ENCODE measurements at places on chromosomes 13 and 19.

DNA sequence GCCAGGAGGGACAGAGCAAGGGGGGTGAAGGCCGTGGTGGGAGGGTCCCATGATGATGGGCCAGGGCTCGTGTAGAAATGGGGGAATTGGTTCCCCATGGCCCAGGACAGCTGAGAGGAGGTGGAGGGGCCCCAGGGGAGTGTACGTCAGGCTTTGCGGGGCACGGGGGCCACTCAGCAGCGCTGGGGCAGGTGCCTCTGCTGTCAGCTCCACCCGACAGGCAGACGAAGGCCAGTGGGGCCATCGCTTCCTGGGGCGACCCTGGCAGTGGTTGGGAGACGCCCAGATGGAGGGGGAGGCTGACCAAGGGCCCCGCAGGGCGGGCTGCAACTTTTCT, 1.9 kb upstream of the TEKTIP1 start:
- no peak for DNase-seq

GRCh38 chr13:73335210-73335609, 276.4 kb downstream of the KLF5 start:
- DNase-seq: no peak

GRCh38 chr13:91368676-91369440, 21.4 kb downstream of the MIR17HG start:
- no peak for DNase-seq

DNA sequence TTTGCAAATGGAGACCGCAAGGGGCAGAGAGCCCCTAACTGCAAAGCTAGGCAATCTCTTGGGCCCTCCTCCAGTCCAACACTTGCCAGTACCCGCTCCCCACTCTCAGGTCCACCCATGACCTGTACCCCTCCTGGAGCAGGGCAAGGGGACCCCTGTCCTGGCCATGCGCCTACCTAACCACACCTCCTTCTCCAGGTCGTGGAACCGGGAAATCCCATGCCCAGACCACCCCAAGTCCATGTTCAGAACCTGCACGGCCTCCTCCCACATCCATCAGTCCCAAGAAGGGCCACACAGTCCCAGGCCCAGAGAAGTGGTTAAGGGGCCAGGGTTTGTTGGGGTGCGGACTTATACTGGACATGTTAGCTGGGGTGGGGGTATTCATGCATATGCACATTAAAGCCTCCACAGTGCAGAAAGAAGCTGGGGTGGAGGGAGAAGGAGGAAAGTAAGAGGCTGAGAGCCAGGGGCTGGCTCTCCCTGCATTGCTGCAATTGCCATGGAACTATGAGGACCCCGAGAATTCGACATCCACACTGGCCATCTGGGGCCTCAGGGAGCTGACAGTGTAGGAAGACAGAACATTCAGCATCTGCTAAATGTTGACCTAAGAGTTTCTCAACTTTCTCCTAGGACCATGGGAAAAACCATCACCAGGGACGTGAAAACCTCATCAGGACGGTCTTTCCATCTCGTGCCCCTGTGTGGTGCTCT, 39.0 kb downstream of the HSPH1 start:
- DNase-seq: no peak

DNA sequence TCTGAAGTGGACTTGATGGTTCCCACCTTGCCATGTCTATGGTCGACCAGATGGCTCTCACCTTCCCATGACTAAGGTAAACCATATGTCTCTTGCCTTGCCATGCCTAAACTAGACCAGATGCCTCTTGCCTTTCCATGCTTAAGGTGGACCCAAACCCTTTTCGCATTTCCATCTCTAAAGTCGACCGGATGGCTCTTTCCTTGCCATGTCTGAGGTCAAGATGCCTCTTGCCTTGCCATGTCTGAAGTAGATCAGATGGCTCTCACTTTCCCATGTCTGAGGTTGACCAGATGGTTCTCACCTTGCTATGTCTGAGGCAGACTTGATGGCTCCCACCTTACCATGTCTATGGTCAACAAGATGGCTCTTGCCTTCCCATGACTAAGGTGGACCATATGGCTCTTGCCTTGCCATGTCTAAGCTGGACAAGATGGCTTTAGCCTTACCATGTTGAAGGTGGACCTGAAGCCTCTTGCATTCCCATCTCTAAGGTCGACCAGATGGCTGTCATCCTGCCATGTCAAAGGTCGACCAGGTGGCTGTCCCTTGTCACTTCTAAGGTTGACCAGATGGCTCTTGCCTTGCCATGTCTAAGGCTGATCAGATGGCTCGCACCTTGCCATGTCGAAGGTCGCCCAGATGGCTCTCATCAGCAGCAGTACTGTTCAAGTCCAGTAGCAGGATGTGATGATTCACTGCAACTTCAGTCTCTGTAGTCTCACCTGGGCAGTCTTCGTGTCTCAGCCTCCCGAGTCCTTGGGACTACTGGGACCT, 1439.4 kb downstream of the UQCRFS1 start:
- no peak for DNase-seq

DNA sequence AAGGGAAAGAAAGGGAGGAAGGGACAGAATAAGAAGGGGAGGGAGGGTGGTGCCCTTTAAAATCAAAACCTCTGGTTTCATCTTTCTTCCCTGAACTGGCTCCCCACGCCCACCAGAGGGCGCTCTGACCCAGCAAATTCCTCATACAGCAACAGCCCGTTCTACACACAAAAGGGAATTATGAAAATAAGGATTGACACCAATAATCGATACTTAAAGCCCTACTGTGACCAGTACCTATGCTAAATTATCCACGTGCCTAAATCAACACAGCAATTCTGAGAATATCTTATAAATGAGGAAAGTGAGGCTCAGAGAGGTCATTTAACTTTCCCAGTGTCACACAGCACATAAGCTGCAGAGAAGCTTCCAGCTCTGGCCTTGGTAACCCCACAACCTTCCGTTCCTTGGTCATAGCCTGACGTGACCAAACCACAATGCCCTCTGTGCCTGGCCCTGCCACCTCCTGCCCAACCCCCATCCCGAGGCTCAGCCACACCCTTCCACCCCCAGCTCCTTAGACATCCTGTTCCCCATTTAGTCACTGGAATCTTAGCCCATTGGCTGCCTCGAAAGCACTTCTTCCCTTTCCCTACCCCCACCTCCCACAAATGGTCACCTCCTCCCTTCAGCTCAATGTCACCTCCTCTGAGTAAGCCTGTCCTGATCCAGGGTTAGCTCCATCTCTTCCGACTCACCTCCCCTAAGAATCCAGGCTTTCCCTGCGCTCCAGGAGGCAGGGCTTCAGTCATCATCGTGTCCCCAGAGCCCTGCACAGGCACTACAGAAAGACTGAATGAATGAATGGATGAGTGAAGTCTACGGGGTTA, 34.2 kb upstream of the PNMA8B start:
- no peak for DNase-seq

- DNase-seq: no peak
These were observed 96.8 kb downstream of the RGCC start for GRCh38 chr13:41554180-41554579.

DNA sequence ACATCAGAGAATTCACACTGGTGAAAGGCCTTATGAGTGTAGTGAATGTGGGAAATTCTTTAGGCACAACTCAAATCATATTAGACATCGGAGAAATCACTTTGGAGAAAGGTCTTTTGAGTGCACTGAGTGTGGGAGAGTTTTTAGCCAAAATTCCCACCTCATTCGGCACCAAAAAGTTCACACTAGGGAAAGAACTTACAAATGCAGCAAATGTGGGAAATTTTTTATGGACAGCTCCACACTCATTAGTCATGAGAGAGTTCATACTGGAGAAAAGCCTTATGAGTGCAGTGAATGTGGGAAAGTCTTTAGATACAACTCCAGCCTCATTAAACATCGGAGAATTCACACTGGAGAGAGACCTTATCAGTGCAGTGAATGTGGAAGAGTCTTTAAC, 10.1 kb downstream of the ZNF17 start:
- DNase-seq: no peak

DNA sequence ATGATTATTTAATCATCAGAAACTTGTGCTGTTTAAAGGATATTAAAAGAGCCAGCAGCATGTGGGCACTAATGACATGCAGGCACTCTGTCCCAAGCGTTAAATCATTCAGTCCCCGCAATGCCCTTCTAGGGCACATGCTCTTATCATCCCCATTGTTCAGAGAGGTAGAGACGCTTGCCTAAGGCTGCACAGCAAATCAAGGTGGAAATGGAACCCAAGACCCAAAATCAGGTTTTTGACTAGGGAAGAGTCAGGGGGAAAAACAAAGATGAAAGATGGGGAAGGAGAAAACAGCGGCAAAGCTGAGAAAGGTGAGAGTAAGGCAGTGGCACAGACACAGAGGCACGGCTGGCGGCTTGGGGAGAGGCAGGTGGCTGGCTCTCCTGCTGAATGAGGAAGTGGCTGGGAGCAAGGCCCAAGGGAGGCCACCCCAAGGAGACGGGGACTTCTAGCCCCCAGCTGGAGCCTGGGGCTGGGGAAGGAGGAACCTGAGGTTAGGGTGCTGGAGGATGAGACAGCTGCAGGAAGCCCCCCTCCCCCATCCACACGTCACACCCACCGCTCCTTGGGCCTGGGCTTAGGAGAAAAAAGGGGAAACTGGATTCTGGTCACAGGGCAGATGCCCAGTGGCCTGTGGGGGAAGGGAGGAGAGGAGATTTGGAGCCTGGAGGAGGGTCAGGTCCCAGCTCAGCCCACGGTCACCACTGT, 1.0 kb upstream of the TYROBP start:
- DNase-seq: no peak

- peak; percentile 63 for DNase-seq
These were observed 206.2 kb downstream of the URI1 start for GRCh38 chr19:30148039-30148790.

DNA sequence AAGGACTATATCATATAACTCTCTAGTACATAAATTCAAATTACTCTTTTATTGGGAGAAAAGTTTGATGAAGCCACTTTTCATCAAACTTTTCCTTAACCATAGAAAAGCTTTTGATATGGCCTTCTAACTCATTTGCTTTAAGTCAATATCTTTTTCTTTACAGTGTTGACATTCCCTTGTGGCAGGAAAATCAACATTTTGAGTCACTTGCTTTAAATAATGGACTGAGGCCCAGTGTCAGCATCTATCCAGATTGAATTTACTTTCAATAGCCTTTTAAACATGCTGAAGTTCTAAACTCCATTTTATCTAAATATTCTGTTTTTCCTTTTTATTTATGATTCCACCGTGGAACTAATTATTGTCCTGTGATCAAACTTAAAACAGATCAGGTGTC, 62.7 kb downstream of the PCDH9 start:
- no peak for DNase-seq

- no peak for DNase-seq
These were observed 23.3 kb downstream of the PBX4 start for GRCh38 chr19:19595171-19595701.

- DNase-seq: no peak
These were observed 27.9 kb downstream of the FLT1 start for GRCh38 chr13:28467034-28467433.

DNA sequence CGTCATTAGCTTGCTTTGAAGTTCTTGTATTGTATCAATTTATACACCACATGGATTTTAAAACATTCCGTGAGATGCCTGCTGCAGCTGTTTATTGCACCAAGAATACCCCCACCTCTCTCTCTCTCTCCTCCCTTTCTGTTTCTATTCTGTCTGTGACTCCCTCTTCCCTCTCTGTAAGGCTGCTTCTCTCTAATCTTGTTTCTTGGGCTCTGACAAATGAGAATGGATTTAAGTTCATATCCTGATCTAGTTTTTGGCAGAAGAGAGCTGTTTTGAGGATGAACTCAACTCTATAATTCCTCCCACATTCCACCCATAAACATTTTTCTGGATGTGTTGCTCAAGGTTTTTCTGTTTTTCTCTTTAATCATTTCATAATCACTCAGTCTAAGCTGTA, 144.3 kb upstream of the FRY start:
- no peak for DNase-seq

- no peak for DNase-seq
These were observed 831 bp downstream of the PGPEP1 start for GRCh38 chr19:18340990-18341868.

DNA sequence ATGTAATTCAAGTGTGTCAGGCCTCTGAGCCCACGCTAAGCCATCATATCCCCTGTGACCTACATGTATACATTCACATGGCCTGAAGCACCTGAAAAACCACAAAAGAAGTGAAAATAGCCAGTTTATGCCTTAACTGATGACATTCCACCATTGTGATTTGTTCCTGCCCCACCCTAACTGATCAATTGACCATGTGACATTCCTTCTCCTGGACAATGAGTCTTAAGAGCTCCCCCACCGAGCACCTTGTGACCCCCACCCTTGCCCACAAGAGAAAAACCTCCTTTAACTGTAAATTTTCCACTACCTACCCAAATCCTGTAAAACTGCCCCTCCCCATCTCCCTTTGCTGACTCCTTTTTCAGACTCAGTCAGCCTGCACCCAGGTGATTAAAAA, 52.1 kb upstream of the ARHGEF7 start:
- no peak for DNase-seq

Data from NCI-H1436 treated with DMSO at 0.1 percent for 48 hours (cell line).